ENCODE measurements at places on chromosomes 5 and 9.

DNA sequence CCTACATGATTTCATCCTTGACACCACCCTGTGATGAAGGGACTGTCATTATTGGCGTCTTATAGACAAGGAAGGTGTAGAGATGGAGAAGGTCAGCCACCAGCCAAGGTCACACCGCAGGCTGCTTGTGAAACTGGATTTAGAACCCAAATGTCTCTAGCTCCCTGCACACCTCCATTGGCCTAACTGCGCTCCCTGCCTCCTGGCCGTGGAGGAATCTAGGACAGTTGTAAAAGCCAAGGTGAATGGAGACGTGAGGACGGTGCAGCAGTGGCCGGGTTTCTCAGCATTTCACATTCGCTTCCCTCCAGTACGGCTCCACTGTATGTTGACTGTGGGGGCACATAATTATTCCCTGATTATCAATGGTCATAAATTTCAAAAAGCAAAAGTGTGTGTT is 119.9 kb downstream of the NSG2 start:
- no peak for DNase-seq

DNA sequence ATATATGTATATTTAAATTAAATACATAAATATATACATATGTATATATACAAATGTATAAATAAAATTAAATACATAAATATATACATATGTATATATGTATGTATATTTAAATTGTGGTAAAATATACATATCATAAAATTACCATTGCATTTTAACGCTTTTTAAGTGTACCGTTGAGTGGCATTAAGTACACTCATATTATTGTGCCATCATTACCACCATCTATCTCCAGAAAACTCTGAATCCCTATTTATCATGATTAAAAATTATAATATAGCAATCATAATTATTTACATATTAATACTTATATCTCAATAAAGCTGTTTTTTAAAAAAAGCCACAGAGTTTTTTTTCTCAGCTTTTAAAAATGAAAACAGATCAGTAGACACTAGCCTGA is 27.1 kb upstream of the VCAN start:
- no peak for DNase-seq

DNA sequence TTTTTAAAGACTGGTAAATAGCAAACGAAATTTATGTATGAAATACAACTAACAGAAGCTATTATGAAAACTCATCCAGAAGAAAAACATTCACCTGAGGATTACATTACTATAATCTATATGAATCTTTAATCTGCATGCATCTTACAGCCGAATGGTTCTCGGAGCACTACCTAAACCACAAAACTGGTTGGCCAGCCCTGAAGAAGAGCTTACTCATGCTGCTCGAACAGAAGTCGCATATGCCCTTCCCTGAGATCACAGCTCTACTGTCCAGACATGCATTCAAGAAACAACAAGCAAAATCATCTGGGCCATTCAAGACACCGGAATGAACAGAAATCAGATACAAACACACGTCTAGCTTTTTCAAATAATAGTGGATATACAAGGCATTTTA is 931.0 kb upstream of the DMAC1 start:
- DNase-seq = no peak

DNA sequence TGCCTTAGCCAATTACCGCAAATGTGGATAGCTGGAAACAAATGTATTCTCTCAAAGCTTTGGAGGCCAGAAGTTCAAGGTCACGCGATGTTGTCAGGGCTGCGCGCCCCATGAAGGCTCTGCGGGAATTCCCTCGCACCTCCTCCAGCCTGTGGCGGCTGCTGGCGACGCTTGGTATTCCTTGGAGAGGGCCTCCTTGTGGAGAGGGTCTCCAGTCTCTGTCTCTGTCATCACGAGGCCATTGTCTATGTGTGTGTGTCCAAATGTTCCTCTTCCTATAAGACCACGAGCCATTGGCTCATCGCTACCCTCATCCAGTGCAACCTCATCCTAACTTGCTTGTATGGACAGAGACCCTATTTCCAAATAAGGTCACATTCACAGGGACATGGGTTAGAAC is 97.5 kb downstream of the ANKRD33B start:
- no peak for DNase-seq

GRCh38 chr9:129561594-129562281 is 59.2 kb downstream of the C9orf50 start:
- no peak for DNase-seq

DNA sequence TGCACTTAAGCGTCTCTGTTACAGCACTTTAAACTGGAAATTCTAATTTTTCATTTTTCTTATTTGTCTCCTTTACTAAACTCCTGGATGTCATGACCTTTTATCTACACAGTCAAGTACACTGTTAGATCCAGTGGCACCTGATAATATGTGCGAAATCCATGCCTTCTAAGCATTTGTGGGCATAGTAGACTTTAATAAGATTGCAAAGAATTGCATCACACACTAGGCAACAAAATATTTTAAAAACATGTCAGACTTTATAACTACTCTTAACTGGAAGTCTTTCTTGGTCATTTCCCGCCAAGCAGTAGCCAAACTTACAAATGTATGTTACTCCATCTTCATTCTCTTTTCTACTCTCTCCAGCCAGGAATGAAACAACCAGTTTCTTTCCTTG is 5.0 kb upstream of the SPINK1 start:
- DNase-seq = no peak

- peak; percentile 97 for DNase-seq
Measured at GRCh38 chr5:154940772-154941620, at the start of gene MRPL22. MRPL22 (plus strand) TSS chr5:154941073; CDS start chr5:154941111, 38 bp downstream.

- DNase-seq = no peak
Measured at GRCh38 chr5:126552614-126553013, 42.4 kb downstream of the ALDH7A1 start.

- peak; percentile 34 for DNase-seq
Measured at GRCh38 chr5:177300236-177300880, 3.2 kb downstream of the RAB24 start.

DNA sequence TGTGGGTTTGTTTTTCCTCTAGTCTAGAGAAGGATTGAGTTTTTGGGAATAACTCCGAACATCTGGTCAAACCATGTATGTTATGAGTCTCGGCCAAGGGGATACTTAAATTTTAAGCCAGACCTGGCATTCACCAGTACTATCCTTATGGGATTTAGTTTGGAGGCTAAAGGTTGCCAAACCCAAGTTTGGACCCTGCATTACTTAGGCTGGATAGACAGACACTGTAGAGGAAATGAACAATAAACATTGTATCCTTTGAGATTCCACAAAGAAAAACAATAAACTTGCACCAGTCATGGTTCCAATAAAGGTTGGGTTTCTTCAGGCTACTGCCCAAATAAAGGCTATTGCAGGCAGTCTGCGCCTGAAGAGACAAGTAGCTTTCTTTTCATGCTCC is 296.7 kb upstream of the MEF2C start:
- DNase-seq = no peak

DNA sequence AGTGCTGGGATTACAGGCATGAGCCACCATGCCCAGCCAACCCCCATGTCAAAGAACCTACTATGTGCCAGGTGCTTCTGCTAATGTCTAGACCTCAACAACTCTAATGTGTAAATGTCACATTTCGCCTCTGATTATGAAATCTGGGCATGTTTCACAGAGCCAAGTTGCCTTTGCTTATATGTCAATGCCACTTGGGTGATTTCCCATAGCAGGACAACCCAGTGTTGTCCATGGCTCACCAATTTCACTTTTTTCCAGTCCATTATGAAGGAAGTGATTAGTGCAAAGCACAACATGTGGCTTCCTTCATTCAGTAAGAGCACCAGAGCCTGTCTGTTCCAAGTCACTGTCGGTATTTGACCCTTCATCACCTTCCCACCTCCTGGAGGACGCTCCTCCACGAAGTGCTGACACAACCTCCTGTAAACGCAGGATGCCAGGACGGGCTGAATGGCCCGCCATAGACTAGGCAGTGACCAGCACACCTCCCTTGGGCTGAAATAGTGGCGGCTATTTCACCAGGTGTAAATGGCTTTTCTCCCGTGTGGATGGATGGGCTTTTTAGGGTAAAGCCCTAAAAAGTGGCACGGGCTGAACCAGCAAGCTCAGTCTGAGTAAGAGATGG is 962 bp upstream of the PKN3 start:
- DNase-seq = no peak

- no peak for DNase-seq
Measured at GRCh38 chr5:130549884-130550561, 615.0 kb downstream of the HINT1 start.

DNA sequence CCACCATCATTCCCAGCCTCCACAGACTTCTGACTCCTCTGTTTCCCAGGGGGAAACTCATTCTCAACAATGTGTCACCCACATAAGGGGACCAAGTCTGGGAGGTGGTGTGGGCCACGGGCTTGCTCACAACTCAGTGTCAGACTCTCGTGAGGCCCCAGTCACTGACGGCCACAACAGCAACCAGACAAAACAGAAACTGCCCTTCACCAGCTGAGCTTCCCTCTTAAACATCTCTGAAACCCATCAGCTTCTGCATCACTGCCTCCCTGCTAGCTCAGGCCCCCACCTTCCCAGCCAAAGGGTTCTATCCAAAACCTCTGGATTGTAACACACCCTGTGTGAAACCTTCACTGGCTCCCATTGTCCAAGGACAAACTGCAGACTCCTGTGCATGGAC is 273.4 kb downstream of the CDK5RAP2 start:
- no peak for DNase-seq

DNA sequence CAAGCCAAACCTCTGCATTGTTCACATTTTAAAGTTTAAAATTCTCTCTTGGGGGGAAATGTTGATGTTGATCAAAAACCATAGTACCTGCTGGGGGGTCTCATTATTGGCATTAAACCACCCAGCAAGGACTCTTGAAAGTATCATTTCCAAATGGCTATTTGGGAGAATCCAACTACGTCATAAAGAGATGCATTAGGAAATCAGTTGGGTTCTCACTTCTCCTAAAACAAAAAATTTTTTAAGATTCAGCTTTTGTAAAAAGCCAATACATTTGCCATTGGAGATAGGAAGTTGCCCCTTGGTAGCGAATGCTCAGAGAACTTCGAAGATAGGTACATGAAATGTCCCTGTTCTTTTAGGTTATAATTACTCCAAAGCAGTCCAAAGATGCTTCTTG is 96.4 kb downstream of the GNAQ start:
- no peak for DNase-seq

GRCh38 chr5:16889972-16890519 is 46.0 kb downstream of the MYO10 start:
- no peak for DNase-seq

DNA sequence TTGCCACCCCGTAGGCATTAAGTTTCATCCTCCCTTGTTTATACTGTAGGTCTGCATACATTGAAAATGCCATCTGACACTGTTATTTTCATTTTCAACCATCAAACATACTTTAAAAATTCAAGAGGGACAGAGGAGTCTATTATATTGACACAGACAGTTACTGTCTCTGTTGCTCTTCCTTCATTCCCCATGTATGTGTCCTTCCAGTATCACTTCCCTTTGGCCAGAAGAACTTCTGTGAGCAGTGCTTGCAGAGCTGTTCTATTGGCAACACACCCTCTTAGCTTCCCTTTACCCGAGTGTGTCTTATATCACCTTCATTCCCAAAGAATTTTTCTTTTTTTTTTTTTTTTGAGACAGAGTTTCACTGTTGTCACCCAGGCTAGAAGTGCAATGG is 42.8 kb downstream of the RASGEF1C start:
- no peak for DNase-seq

GRCh38 chr5:41266377-41266776 is 53.0 kb upstream of the C6 start:
- DNase-seq = no peak

GRCh38 chr5:31934156-31934555 is 240.0 kb downstream of the GOLPH3 start:
- DNase-seq = no peak

GRCh38 chr9:134809292-134809691 is 71.3 kb upstream of the FCN2 start:
- DNase-seq = no peak

All from CD4-positive, CD25-positive, alpha-beta regulatory T cell (primary cell).